Activated naive CD4-positive, alpha-beta T cell (primary cell): ENCODE measurements at places on chromosomes 5 and 9.

GRCh38 chr5:1731091-1731639 is 68.5 kb downstream of the MRPL36 start:
- no peak for DNase-seq

DNA sequence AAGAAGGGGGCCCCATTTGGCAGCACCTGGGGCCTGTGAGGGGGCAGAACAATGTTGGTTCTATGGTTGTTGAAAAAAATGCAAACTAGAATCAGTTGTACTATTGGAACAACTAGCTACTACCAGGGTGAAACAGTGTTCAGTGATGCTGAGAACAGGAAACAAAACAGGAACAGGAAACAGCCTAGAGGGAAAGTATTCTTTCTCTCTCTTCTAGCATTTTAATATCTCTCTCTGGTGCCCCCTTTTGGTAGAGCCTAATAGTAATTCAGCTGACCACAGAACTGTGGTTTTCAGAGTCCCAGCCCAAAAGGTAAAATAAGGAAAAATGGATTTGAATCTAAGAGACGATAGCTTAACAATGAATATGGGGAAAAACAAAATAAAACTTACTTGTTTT is 138.0 kb upstream of the KCNN2 start:
- DNase-seq: no peak

GRCh38 chr5:124279146-124279876 is 467.1 kb downstream of the ZNF608 start:
- DNase-seq: no peak

DNA sequence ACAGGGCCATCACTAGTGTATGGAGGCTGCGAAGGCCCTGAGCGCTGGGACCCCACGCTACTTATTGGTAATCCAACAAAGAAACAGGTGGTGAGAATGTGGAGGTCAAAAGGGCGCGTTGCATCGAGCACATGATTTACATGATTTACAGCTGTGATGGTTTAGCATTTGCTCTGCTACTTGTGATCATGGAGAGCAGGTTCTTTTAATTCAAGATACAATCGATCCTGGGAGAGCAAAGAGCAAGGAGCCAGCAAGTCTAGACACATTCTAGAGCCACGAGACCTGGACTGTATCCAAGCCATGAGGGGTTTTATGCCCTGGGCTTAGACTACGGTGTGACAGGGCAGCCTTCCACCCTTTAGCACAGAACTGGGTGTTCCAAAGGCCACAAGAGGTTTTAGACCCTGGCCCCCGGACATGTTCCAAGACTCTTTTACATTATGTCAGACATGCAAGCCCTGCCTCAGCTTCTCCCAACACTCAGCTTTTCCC is 47.0 kb upstream of the CLK4 start:
- DNase-seq: no peak

GRCh38 chr9:74630228-74630627 is 133.1 kb downstream of the RORB start:
- no peak for DNase-seq

GRCh38 chr5:147874910-147875367 is 3.6 kb upstream of the SCGB3A2 start:
- no peak for DNase-seq

DNA sequence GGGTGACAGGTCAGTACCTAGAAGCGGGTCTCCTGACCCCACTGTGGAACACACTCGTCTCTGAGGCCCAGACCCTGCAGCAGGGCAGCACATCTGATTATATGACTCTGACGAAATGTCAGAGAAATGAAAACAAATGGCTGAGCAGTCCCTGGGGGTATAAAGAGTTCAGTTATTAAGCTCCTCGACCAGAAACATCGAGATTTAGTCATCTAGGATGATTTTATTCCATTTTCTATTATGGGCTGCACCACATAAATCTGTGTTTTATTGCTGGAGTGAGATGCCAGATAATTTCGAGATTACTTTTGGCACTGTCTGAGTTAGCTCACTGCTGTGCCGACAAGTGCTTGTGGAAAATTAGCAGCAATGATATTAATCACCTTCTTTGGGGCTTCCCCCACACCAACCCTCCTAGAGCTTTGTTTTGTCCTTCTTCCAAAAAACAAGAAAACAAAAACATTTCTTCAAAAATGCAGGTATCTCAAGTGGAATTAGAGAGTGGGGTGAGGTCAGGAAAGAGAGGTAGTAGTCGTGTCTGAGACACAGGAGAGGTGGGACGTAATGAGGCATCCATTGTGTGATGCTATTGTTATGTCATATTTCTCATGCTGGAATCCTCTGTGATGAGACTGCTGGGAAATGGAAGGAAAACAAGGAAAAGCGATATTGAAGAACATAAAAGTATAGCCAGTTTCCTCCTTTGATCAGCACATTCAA is 495.5 kb downstream of the DMAC1 start:
- no peak for DNase-seq

DNA sequence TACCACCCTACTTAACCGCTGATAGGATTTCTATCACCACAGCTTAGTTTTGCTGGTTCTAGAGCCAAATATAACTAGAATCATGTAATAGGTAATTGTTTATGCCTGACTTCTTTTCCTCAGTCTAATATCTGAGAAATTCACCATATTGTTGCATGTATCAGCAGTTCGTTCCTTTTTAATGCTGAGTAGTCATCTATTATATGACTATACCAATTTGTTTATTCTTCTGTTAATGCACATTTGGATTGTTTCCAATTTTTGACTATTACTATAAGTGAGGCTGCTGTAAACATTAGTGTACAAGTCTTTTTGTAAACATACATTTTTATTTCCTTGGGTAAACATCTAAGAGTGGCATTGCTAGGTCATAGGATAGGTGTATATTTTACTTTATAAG is 25.9 kb downstream of the CSNK1G3 start:
- no peak for DNase-seq

DNA sequence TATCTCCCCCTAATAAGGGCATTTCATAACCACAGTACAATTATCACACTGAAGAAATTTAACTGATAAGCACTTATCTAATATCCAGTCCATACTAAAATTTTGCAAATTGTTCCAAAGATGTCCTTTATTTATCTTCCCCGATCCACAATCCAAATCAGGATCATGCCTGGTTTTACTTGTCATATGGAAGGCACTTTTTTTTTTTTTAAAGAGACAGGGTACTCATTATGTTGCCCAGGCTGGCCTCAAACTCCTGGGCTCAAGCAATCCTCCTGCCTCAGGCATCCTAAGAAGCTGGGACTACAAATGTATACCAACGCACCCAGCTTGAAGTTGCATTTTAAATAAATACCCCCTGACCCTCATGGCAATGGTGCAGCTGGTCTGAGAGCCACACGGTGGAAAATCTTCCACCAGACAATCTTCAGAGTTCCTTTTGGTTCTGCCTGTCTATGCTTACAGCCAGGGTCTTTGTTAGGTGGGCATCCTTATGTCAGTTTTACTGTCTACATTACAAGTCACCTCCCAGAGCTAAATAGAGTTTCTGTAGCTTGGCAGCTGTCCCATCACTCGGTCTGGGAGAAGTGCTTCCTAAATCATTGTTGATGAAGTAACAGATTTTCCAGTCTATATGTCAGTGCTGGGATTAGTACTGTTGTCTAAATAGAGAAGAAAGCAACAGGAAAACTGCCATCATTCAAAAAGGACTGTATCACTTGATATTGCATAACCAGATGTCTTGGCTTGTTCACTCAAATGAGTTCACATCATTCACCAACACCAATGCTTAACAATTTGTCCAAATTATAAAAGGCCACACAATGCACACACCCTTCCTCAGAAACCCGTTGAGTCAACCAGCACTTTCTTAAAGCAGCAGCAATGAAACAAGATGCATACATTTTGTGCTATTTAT is 26.4 kb downstream of the PTPN3 start:
- DNase-seq: no peak

GRCh38 chr9:69054989-69055388 is 19.4 kb downstream of the FXN start:
- no peak for DNase-seq

GRCh38 chr9:131161585-131161984 is 36.2 kb downstream of the NUP214 start:
- DNase-seq: no peak

- DNase-seq: no peak
Measured at GRCh38 chr5:61339764-61340163, 7.7 kb downstream of the ZSWIM6 start.

DNA sequence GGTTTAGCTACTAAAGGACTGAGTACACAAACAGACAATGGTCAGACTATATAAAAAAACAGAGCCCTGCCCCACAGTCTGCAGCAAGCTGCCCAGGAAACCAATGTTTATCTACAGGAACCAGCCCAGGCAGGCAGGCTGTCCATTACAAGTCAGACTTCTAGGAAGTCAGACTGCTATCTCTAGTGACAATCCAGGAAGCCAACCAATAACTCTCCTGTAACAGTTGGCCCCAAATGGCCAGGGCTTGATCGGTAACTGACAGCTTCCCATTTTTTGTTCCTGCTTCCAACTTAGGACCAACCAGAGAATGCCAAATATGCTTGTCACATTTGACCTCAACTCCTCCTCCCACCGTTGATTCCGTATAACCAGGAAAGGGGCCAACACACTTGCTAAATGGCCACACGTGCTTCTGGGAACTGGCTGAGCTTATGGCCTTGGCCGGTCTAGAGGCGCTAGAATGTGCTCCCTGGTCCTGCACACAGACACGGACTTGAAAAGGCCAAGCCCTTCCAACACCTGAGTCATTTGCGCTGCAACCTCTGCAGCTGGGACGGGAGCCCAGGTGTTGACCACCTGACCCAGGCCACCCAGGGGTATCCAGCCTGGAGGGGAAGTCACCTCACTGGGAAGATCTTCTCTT is 79.6 kb upstream of the CDK20 start:
- DNase-seq: no peak

GRCh38 chr5:139969318-139969717 is 73.8 kb downstream of the NRG2 start:
- no peak for DNase-seq

DNA sequence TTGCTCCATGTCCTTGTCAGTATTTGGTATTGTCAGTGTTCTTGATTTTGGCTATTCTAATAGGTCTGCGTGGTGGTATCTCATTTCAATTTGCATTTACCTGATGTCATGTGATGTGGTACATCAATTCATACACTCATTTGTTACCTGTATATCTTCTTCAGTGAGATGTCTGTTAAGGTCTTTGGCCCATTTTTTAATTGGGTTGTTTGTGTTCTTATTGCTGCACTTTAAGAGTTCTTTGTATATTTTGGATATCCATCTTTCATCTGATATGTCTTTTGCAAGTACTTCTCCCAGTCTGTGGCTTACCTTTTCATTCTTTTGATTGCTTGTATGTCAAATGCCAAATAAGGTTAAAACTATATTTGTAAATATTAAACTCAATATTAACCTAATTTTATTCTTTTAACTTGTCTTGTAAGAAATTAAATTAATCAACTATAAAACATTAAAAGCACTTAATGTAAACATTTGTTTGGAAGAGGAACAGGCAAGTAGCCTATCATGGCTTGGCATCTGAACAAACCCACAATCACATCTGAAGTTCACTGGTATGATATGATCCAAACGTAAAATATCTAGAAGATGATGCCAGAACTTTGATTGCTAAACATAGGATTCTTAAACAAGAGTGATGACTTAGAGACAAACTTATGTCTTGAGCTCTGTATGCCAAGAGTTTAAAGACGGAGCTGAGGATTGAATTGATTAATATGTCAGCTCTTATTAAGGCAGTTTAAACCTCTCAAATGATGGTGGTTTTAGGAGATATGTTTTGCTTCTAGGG is 587.3 kb downstream of the ANXA1 start:
- DNase-seq: no peak

- DNase-seq: no peak
Measured at GRCh38 chr5:68315679-68316271, 100.2 kb downstream of the PIK3R1 start.

DNA sequence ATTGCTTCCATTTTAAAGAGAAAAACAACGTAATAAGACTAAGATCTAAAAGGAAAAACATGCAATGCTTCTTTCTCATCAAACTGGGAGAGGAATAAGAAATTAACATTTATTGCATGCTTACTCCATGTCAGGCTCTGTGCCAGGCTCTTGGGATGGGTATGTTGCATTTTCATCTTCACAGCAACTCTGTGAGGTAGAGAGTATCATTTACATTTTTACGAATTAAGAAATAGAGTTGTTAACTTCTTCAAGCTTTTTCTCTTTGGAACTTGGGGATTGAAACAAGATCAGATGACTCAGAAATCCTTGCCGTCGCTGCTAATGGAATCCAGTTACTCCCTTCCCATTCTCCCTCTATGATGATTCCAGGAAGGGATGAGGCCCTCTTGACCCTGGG is 39.5 kb downstream of the PDE8B start:
- DNase-seq: no peak

GRCh38 chr5:1017056-1017455 is 8.5 kb downstream of the NKD2 start:
- no peak for DNase-seq

DNA sequence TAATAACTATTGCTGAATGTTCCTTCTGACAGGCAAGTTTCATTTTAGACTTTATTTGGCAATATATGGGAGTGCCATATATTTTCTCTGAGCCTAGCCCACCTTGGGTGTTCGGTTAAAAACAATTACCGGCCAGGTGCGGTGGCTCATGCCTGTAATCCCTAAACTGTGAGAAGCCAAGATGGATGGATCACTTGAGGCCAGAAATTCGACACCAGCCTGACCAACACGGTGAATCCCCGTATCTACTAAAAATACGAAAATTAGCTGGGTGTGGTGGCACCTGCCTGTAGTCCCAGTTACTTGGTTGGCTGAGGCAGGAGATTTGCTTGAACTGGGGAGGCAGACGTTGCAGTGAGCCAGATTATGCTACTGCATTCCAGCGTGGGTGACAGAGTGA is 47.9 kb downstream of the TNFSF15 start:
- no peak for DNase-seq

DNA sequence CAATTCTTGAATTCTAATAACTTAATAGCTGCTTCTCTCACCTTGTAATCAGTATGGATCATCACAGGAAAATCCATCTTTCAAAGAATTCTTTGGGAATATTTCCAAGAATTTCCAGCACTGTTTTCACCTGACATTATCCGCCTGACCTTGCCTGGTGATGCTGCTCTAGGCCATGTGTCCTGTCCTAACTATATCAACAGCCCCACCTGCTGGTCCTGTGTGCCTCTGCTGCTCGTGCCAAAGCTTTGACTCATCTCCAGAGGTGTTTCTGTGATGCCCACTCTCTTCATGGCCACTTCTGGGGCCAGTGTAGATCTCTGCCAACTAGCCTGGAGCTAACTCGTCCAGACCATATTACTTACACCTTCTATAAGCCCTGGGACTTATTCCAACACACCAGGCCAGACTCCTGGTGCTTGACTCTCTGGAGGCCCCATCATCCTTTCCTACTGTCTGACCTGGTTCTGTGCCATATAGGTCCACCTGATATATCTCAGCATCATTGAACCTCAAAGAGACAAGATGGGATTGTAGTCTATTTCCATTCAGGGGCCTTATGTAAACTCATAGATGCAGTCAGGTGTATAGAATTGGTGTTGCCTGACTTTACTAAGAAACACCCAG is 67.5 kb upstream of the CKMT2 start:
- DNase-seq: peak; percentile 3

GRCh38 chr9:27407491-27407890 is 110.5 kb upstream of the EQTN start:
- DNase-seq: no peak

GRCh38 chr9:82606492-82607382 is 456.2 kb downstream of the RASEF start:
- DNase-seq: no peak
